ENCODE measurements at places on chromosomes 2 and 18.

DNA sequence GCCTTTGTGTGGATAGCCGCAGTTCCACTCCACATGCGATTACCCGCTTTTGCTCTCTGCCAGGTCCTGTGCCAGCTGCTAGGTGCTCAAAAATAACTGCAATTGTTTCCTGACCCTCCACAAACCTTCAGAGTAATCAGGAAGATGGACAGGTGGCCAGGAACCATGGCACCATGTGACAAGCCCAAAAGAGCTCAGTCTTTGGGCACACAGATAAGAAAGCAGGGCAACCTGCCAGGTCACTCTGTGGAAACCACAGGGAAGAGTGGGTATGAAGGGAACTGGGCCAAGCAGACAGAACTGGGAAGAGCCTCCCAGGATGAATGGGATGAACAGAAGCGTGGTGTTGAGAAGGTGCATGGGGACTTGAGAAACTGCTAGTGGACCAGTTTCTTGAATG lies 79.4 kb upstream of the AGAP1 start:
- no peak for DNase-seq

GRCh38 chr2:239239607-239240413 lies 161.0 kb downstream of the HDAC4 start:
- peak; percentile 82 for DNase-seq

GRCh38 chr2:127712999-127713398 lies 11.7 kb downstream of the SFT2D3 start:
- no peak for DNase-seq

- DNase-seq = peak; percentile 91
Measured at GRCh38 chr18:65753520-65753919, 2.7 kb downstream of the CDH7 start.

DNA sequence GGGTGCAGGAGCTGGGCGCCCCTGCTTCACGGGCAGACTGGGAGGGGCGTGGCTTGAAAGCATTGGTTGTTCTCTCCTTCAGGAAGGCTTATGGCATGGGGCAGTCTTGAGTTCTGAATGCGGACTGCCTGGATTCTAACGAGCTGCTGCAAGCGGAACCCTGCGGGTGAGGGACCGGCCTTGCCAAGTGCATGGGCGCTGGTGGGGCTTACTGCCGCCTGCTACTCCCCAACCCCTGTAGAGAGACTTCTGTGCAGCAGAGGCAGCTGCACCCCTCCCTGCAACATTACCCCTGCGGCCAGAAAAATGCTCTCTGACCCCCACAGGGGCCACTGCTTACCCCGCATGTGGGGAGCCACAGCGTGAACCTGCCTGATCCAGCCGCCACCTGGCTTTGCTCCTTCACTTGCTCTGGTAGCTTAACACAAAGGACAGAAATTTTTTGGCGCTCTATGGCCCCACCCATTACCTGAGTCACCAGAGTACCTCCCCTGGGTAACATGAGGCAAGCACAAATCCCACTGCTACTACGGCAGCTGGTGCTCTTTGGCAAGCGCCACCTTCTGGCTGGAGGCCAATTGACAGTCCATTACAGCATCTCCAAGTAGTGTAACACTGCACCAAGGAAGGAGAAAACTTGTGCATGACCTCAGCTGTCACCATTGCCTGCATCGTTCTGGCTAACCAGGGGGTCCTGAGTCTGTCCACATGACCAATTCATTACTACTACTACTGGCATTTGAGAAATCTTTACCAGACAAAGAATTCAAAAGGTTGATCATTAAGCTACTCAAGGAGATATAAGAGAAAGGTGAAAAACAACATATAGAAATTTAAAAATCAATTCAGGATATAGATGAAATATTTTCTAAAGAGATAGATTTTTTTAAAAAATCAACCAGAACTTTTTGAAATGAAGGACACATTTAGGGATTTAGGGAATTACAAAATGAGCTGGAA lies 35.4 kb downstream of the MYL12B start:
- peak; percentile 96 for DNase-seq

GRCh38 chr2:121266543-121267106 lies 18.4 kb downstream of the TFCP2L1 start:
- DNase-seq = no peak

GRCh38 chr2:115427436-115427835 lies 985.0 kb downstream of the DPP10 start:
- DNase-seq = no peak

DNA sequence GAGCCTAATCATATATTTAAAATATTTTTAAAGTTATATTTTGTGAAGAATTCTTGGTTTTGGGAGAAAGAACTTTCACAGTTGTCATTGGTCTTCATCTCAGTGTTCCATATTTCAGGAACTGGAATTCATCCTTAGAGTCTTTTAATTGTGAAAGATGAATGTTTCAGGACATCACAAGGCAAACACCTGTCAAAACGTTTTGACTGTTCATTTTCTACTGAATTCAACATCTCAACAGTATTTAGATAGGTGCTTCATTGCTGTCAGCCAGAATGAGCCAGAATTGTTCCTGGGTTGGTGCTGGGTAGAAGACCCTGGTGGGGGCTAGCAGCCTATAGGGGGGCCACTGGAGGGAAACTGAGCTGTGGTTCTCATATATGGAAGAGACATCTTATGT lies 255.1 kb upstream of the CXCR4 start:
- no peak for DNase-seq

DNA sequence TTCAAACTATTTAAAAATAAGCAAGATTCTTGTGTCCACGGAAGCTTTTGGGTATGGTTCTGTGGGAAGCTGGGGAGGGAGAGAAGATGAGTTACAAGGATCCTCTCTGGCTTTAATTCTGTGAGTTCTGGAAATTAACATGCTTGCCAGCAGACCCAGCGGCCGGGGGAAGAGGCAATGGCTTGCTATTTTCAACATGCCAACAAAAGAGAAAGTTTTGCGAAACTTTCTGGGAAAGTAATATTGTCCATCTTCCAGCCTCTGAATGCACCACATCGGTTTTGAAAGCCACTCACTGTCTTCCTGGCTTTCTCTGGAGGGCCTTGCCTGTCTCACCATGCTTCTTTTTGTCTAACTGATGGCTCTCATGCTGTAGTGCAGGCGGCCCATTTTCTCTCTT lies 85.7 kb downstream of the EN1 start:
- no peak for DNase-seq

DNA sequence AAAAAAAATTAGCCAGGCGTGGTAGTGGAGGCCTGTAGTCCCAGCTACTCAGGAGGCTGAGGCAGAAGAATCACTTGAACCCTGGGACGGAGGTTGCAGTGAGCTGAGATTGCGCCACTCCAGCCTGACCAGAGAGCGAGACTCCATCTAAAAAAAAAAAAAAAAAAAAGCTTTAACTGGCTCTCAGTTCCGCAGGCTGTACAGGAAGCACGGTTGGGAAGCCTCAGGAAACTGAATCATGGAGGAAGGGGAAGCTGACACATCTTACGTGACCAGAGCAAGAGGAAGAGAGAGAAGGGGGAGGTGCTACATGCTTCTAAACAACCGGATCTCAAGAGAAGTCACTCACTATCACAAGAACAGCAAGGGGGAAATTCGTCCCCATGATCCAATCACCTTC lies 505.6 kb upstream of the SLC8A1 start:
- DNase-seq = no peak

DNA sequence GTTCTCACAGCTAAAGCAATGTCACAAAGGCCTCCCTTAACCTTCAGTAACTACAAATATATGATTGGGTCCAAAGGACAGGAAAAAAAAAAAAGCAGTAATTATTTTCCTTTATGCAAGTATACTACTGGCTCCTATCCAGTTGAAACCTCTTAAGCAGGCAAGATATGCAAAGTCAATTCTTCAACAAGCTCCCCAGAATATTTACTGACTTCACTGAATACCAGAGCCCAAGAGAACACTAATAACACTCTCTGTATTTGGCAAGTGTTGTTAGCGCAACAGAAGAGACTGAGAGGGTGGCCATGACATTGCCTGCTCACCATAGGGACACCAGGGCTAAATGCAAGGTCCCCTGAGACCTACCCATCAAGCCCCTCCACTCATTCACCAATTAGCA lies 74.5 kb downstream of the AP1S3 start:
- DNase-seq = no peak
